ENCODE measurements at places on chromosomes 2 and 18.

- no peak for DNase-seq
Measured at GRCh38 chr2:142605421-142605820, 272.0 kb upstream of the KYNU start.

GRCh38 chr2:218285604-218286003 is 6.7 kb downstream of the TMBIM1 start:
- DNase-seq: peak; percentile 71

- no peak for DNase-seq
Measured at GRCh38 chr2:75261923-75262322, 62.6 kb upstream of the TACR1 start.

DNA sequence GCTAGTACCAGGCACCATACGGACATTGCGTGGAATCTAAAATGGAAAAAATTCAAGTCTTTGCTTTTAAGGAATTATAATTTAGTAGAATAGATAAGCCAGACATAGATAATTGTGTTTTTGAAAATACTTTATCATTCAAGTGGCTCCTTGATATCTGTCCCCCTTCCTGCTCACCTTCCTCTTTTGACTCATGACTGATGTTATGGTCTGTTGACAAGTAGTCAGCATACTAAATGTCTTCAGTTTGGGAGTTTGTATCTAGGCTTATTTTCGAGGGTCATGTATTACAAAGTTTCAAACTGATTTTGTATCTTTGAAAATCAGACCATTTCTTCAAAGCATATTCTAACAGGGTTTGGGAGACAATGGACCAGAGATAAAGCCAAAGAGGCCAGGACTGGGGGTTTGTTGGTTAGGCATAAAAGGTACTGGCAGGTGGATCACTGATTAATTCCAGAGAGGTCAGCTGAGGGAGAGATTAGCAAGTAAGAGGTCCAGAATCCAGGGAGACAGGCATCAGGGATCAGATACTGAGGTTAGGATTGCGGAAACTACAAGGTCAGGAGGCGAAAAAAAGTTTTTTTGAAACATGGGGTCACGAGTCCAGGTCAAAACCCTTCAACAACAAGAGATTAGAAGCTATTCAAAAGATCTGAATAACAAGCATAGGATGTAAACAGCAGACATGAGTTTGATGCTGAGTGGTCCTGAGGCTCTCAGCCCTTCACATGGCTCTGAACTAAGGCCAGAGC is 31.5 kb upstream of the KLHL14 start:
- no peak for DNase-seq

DNA sequence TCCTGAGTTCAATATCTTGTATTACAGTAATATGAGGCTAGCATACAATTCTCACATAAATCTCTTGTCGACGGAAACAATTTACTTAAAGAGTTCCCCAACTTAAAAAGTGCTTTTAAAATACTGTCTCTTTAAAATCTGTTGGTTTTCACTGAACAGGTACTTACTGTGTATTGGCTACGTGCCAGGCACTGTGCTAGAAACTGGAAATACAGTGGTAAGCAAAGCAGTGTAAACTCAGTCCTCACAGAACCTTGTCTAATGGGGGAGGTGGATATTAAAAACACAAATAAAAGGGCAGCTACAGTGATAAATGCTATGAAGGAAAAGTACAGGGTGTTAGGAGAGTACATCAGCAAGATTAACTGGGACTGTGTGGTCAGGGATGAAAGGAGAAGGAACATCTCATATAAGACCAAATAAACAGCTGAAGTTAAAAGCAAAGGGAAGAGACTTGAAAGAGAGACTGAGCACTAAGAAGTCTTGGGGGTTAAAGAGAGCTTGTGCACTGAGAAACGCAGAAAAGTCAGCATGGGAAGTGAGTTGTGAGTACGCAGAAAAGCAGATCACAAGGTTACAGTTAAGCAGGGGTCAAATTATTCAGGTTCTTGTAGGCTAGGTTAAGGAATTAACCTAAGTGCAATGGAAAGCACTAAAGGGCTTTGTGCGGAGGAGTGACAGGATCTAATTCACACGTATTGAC is 52.5 kb downstream of the USP40 start:
- peak; percentile 4 for DNase-seq

- DNase-seq: no peak
Measured at GRCh38 chr2:2572393-2573204, 241.5 kb upstream of the MYT1L start.

DNA sequence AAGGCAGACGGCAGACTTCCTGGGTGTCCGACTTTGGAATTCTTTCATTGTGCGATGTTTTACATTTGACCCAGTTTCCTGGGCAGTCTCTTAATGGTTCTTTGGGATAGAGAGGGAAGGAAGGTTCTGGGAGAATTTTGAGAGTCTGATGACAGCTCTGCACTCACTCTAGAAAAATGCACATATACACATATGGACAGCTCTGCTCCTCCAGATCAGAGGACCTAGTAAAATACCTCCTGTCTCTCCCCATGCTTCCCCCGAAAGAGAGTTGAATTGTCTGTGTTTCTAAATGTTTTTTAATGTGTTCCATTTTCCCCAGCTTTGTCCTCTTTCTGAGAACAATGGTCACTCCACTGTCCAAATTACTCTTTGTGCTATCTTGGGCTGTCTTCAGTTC is 102.0 kb upstream of the CXCR4 start:
- DNase-seq: no peak

GRCh38 chr2:43877782-43878464 is 39.2 kb downstream of the ABCG8 start:
- peak; percentile 39 for DNase-seq

DNA sequence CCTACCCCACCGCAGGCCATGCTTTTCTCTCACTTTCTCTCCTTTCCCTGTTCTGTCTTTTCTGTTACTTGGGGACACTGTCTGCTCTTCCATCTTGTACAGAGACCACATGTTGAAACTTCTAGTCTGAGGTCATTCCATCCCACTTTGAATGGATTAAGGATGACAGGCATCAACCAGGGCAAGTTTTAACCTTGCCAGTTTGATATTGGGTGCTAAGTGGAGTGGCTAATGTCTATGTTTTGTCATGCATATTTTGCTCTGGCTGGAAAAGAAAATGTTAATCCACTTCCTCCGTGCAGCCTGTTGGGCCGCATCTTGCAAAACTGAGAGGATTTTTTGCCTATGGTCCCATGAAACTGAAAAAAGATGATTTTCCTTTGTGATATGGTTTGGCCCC is 205.5 kb upstream of the SESTD1 start:
- DNase-seq: no peak

- no peak for DNase-seq
Measured at GRCh38 chr2:48674933-48675332, 57.3 kb downstream of the GTF2A1L start.

DNA sequence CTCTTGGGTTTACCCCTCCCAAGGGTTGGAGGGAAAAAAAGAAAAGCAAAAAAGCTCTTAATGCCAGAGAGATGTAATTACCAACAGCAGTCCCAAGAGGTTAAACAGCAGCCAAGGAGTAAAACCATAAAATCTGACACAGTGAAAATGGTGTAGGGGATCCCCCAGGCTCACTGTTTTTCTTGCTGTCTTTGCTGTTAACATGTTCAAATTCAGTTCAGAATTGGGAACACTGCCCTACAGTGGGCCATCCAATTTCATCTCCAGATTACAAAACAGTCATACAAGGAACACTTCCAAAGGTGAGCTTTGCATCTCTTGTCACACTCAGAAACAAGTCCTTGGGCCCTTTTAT is 54.5 kb downstream of the PLEKHM3 start:
- DNase-seq: no peak

DNA sequence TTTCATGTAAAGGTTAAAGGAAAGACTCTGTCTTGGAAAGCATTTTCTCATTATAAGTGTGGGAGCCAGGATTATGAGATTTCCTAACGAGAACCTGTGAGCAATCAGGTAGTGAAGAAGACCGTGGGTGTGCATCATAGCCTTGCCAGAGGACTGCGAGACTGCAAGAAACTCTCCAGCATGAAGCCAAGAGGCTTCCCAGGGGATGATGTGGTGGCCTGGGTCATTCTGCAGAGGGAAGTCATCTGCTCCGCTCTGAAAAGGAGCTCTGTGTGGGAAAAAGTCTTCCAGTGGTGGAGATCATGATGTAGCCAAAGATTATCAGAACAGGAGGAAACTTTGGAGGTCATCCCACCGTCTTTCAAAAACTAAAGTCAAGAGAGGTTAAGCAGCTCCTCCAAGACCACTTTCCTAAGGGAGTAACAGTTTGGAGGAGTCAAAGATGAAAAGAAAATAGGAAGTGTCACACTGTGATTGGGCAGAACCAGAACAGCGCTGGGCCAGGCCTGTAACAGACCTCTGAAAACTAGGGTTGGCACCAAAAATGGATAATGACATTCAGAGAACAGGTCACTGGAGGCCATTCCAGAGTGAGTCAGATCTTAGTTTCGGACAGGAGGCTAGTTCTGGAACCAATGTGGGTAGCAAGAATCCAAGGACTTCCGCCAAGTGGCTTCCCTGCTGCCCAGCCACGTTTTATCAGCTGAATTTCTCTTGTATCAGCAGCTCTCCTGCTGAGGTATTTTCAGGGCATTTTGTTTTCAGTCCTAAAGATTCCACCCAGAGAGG is 113.0 kb downstream of the LRATD1 start:
- DNase-seq: peak; percentile 60

GRCh38 chr2:186570604-186571003 is 19.3 kb upstream of the ITGAV start:
- DNase-seq: peak; percentile 88

- DNase-seq: no peak
Measured at GRCh38 chr2:12469141-12469561, 247.6 kb upstream of the TRIB2 start.

DNA sequence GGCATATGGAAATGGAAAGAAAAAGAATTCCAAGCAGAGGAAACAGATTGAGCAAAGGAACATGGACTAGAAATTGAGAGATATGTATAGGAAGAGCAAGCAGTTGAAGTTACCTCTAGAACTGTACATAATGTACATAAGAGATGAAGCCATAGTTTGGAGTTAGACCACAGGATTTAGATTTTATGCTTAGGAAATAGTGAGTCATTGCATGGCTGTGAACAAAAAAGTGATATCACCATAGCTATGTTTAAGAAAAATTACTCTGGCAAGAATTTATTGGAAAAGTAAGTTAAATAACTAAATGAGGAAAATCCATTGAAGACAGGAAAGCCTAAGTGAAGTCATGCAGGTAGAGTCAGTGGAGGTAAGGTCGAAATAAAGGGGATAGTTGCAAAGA is 99.4 kb upstream of the GALNT5 start:
- DNase-seq: peak; percentile 17

DNA sequence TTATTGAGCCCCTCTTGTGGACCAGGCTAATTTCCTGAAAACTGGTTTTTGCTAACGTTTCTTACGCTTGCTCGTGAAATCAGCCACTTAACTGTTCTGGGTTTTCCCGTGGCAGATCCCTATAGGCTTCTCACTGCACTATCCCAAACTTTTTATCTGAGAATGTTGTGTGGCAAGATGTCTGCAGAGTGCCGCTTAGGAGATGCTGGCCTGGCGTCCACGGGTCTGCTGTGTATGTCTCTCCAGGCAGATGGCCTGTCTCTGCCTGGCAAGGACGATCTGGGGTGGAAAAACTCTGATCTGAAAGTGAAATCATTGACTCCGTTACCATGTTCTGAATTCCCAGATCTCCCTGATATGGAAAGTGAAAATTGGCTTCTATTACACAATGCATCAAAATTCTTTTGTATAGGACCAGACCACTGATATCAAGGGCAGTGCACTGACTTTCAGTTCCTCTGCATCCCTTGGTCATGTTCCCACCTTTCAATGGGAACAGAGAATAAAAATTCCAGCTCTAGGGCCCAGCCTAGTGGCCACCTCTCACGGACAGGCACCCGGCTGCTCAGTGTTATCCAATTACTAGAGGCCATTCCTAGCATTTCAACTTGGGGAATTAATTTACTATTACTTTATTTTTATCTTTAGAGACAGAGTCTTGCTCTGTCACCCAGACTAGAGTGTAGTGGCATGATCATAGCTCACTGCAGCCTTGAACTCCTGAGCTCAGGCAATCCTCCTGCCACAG is 154.6 kb downstream of the ACOXL start:
- DNase-seq: peak; percentile 18

- no peak for DNase-seq
Measured at GRCh38 chr2:203819434-203820133, 48.0 kb upstream of the CTLA4 start.

DNA sequence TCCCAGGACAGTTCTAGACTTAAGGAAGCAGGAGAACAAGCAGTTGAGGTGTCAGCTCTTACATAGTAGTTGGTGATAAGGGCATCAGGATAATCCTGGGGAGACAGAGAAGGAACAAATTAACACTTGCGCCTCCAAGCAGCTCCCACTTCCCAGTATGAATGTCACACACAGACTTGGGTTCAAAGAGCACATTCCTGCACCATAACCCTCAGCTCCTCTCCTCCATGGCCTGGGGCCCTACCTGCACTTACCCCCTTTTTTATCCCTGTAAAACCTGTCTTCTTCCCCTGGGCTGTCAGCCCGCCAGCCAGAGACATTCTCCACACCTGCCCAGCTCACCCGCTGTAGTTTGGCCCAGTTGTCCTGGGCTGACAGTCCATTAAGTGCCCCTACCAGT is 3.9 kb upstream of the UCN start:
- DNase-seq: no peak

- peak; percentile 59 for DNase-seq
Measured at GRCh38 chr2:181465676-181466375, 8.6 kb downstream of the ITGA4 start.

DNA sequence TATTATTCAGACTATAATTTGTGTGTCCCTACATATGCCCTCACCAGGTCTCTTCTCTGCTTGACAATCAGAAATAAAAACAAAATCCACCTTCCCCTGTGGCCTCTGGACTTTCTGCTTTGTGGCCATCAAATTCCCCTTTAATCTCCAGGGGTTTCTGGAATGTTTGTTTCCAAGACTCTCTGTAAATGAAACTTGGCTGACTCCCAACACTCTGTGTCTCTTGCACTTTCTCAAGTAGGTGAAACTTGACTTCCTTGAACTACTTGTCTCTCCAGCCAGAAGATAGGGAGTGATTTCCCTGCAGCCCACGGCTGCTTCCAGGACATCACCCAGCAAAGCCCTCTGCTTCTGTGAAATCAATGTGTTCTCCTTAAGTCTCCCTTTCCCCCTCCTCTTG is 54.1 kb upstream of the AQP4 start:
- DNase-seq: peak; percentile 4

DNA sequence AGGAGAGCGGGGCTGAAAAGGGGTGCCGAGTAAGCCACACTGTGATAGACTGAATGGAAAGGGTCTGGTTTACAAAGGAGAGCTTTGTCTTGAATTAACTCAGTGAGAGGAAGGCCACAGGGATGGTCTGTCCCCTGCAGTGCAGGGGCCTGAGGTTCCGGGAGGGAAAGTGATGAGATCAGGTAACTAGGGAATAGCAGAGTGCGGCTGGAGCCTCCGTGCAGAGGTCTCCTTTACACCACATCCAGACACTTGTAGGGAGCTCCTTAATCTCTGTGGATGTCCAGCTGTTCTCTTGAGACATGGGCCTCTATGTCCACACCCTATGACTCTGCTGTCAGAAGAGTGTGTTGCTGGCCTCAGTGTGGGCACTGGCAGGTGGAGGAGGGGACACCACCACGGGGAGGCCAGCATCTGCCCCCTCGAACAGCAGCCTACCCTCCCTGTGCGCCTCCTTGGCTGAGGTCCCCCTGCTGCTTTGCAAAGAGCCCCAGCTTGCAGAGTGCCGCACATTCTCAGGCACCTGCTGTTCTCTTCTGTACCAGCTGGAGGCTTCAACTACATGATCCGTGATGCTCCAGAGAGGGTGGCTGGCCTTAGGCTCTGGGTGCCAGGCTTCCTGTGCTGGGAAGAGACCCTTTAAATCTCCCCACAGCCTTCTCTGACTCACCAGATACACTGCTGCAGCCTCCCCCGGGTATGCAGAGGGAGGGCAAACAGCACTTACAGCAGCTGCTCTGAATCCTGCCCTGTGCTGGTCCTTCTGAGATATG is 25.9 kb downstream of the ENOSF1 start:
- no peak for DNase-seq

- peak; percentile 60 for DNase-seq
Measured at GRCh38 chr2:27191070-27191829, 20.6 kb upstream of the ATRAID start.
